ENCODE measurements at places on chromosomes 11 and 22. TPM values are rescaled to one million over a fixed set of nuclear protein-coding genes. Genes with fewer than 3 reads are reported as not detected.

The TRIOBP gene
- total RNA-seq = 34.6 TPM

The MYBPC3 gene
- total RNA-seq = 0.09 TPM

The SHISAL1 gene
- 4.9 TPM for total RNA-seq

The APOA4 gene
- not detected for total RNA-seq
